ENCODE measurements at places on chromosomes 5 and 9. TPM values are rescaled to one million over a fixed set of nuclear protein-coding genes. Genes with fewer than 3 reads are reported as not detected.

The ARHGEF37 gene
- total RNA-seq = 0.49 TPM

The SLC6A18 gene
- not detected for total RNA-seq

The ADAMTS2 gene
- total RNA-seq = 1.7 TPM

The RANBP6 gene
- 50.2 TPM for total RNA-seq

The PCDHGB6 gene
- 12.5 TPM for total RNA-seq

The DBH gene
- not detected for total RNA-seq

The SMIM33 gene
- not detected for total RNA-seq

The EDIL3 gene
- total RNA-seq = 37.1 TPM

The INSYN2B gene
- 0.74 TPM for total RNA-seq

Data from temporal lobe (tissue), 4 donors.